ENCODE measurements at places on chromosomes 6 and 20.

DNA sequence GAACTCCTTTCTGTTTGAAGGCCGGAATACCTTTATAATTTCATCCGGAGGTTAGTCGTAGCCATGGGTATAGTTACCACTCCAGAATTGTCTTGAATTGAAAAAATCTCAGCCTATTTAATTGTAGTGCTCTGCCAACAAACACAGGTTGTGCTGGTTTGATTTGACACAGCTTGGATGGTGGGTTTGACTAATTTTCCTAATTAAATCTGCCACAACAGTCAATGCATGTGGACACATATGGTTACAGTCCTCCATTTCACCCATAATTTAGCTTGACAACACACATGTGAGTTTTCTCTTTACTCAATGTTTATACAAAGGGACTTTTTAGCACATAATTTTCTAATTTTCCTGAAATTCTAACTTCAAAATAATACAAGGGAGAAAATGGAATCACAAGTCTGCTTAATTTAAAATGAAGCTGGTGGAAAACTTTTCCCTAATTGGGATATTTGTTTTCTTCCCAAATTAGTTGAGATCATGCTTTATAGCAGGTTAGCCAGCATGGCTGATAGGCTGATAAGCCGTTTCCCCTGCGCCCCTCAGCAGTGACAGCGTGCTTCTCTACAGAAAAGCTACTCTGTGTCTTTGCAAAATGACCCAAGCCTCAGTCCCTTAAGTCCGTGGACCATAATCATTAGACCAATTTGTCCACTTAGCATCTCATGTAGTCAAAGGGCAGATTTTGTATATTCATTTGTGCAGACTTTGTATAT lies 463.5 kb upstream of the FLRT3 start:
- no peak for DNase-seq

DNA sequence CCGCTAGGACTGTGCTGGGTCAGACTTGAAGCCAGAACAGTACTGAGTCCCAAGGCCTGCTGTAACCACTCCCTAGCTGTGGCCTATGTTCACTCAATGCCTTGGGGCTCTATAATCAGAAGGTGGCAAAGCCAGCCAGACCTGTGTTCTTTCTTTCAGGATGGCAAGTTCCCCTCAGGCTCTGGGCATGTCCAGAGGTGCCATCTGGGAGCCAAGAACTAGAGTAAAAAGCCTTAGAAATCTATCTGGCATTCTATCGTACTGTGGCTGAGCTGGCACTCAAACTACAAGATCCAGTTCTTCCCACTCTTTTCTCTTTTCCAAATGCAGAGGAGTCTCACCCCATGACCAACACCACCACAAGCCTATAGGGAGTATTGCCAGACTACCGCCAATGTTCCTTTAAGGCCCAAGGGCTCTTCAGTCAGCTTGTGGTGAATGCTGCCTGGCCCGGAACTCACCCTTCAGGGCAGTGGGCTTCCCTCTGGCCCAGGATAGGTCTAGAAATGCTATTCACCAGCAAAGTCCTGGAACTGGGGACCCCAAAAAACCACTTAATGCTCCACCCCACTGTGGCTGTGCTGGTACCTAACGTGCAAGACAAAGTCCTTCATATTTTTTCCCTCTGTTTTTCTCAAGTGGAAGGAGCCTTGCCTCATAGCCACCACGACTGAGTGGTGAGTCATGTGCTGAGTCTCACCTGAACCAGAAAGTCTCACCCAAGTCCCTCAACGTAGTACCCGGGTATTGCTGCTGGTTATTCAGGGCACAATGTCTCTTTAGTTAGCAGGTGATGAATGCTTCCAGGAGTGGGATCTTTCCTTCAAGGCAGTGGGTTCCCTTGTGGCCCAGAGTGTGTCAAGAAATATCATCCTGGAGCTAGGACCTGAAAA lies 8.6 kb upstream of the SIRPB2 start:
- DNase-seq, result no peak

- DNase-seq, result no peak
These were observed 1.2 kb upstream of the RBM38 start for GRCh38 chr20:57389695-57390603.

GRCh38 chr6:131063764-131064272 lies 773 bp upstream of the EPB41L2 start:
- DNase-seq, result no peak

DNA sequence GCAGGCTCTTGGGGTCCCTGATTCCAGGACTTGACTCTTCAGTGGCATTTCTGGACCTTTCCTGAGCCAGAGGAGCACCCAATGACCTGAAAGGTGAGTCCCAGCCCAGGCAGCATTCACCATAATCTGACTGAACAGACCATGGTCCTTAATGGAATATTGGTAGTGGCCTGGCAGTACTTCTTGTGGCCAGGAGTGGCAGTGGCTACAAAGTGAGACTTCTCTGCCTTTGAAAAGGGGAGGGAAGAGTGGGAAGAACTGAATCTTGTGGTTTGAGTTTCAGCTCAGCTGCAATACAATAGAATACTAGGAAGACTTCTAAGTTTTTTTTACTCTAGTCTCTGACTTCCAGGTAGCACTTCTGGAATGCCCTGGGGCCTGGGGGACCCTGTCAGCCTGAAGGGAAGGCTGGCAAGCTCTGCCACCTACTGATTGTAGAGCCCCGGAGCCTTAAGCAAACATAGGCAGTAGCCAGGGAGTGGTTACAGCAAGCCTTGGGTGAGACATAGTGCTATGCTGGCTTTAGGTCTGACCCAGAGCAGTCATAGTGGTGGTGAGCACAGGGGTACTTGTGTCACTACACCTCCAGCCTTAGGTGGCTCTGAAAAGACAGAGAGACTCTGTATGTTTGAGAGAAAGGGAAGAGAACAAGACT lies 674.2 kb upstream of the MANEA start:
- no peak for DNase-seq

- no peak for DNase-seq
These were observed 631 bp downstream of the PLCB1 start for GRCh38 chr20:8132484-8133309.

DNA sequence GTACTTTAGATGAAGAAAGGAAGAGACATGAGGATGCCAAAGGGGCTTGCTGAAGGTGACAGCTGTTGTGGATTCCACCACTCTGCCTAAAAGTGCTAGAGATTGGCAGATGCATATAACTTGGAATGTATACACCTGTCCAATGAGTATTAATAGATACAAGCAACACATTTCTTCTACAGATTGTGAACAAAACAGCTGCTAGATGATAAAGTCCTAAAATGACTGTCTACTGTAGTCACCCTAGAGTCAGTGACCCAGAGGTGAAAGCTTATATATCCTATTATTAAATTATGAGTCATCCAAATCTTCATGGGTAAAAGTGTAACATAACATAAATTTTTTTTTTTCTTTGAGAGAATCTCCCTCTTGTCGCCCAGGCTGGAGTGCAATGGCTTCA lies 5.2 kb downstream of the RNF217 start:
- no peak for DNase-seq

- DNase-seq, result no peak
These were observed 125.7 kb upstream of the HDAC2 start for GRCh38 chr6:114096561-114097172.

GRCh38 chr20:23150304-23151007 lies 64.3 kb upstream of the CD93 start:
- DNase-seq, result no peak

- no peak for DNase-seq
These were observed 9.8 kb downstream of the SYCP2L start for GRCh38 chr6:10896691-10897090.

GRCh38 chr6:63529498-63529897 lies 42.8 kb upstream of the LOC128125822 start:
- no peak for DNase-seq

- no peak for DNase-seq
These were observed 2.0 kb downstream of the MAN1A1 start for GRCh38 chr6:119347466-119348095.

- DNase-seq, result no peak
These were observed 159.8 kb downstream of the CLIC5 start for GRCh38 chr6:45855642-45856394.

GRCh38 chr6:50289366-50289765 lies 239.6 kb upstream of the DEFB112 start:
- no peak for DNase-seq

- no peak for DNase-seq
These were observed 14.8 kb upstream of the CALHM6 start for GRCh38 chr6:116446399-116446798.

DNA sequence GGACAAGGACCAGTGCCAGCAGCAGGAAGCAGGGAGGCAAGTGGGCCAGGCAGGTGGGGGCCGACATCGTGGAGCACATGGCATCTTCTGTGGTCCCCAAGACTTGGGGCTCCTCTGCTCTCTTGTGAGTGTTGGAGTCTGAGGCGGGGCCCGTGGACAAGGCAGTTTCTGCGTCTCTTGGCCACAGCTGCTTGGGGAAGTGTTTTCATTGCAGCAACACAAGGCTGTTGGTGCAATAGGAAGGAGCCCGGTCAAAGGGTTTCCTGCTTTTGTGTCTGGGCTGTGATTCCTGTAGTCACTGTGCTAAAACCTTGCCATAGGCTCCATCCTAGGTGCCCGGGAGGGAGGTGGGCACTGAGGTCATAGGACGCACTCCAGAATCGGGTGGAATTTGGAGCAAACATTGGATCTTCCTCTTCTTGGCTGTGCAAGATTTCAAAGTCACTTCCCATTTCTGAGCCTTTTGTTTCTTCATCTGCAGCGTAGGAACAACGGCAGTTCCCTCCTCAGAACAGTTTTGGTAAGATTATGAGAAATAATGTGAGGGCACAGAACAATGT lies at the start of gene SIRPB2:
TSS of gene SIRPB2 (minus strand) at position 140 of the 560 bp plus-strand sequence. CDS start at position 79, 61 bp downstream.
- DNase-seq, result no peak

DNA sequence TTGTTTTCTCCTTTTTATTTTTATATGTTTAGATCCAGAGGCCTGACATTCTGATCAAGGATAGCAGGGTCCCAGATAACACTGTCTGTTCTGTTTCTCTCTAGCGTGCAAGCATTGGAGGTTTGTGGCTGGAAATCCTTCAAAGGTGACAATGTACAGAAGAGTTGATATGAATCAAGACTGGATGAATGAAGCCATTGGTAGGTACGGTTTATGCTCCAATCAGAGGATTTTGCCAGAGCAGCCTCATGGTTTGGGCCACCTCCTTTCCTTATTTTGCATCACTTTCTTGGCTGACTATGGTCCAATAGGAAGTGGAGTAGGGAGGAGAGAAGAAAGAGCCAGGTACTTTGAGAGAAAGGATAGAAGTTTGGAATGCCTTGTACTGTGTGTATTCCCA lies 484.8 kb upstream of the JAG1 start:
- DNase-seq, result no peak

- no peak for DNase-seq
These were observed 162.5 kb downstream of the MMS22L start for GRCh38 chr6:97120511-97120910.

- no peak for DNase-seq
These were observed 62.1 kb upstream of the RBM24 start for GRCh38 chr6:17219098-17219497.

GRCh38 chr6:109867009-109867969 lies 110.8 kb upstream of the GPR6 start:
- no peak for DNase-seq

GRCh38 chr6:20056350-20056992 lies 155.8 kb downstream of the MBOAT1 start:
- no peak for DNase-seq

DNA sequence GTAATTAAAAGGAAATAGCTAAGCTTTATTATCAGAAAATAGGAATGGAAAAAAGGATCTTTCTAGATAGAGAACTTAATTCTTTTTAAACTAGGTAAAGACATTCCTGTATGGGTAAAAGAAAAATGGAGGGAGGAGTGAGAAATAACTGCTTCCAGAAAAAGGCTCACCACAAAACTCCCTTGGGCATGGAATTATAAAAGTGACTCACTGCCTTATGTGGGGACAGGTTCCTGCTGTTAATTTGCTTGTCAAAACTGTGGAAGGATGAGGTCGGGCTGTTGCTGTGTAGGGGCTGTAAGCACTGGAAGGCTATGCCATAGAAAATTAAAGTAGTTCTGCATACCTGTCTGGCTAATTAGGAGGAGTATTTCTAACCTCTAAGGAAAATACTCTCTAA lies 158.7 kb downstream of the UBE3D start:
- DNase-seq, result no peak

- DNase-seq, result no peak
These were observed 232.0 kb upstream of the CEP162 start for GRCh38 chr6:84459401-84459800.

DNA sequence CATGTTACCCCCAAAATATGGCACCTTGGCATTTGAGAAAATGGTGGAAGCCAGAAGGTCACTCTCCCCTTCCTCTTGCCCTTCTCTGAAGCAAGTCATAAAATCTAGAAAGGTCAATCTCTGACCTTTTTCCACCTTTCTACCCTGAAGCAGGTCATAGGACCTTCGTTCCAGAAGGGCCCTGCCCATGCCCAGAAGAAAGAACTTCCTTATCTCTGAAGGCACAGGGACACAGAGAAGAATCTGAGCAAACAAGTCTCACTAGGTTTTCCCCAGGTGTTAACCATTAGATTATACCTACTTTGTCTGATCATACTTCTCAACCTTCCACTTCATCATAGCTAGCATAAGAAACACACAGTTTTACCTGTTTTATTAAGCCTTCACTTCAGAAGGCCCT lies 42.5 kb downstream of the SMPDL3A start:
- no peak for DNase-seq

DNA sequence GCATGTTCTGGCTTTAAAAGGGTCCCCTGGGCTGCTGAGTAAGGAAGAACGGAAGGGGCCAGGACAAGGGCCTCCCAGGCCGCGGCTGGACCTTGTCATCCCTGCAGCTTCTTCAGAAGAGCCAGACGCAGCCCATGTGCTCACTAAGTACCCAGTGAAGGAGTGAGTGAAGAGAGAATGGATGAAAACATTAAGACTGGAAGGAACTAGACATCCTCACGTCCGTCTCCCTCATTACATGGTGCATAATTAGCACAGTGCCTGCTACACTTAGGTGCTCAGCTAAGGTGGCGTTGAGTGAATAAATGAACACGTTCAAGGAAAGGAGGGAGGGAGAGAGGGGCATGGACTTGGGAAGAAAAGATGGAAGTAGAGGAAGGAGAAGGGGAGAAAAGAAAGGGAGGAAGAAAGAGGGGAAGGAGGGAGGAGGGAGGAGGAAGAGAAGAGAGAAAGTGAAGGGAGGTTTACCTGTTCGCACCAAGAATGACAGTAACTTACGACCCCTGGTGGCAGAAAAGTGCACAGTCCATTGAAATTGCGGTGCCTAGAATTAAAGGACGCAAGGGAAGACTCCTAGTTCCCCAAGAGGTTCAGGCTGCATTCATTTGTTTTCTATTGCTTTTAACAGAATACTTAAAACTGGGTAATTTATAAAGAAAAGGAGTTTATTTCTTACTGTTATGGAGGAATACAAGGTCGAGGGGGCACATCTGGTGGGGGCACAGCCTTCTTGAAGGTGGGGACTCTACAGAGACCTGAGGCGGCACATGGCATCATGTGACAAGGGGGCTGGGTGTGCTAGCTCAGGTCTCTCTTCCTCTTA lies 8.0 kb downstream of the TP53RK start:
- DNase-seq, result no peak

DNA sequence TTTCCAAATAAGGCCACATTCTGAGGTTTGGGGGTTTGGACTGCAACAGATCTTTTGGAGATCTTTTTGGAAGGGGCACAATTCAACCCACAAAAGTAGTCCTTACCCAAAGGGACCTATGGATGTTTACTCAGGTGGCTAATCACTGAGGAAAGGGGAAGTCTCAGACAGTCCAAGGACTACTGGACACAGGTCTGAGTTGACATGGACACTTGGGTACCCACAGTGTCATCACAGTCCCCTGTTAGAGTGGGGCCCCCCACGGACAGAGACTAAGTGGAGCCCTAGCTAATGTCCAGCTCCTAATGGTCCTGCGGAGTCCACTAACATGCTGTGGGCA lies 101.6 kb downstream of the LY86 start:
- DNase-seq, result no peak

Data from GOT3 (cell line).